ENCODE measurements at places on chromosomes 2 and 18.
A peak's percentile ranks its signal among the peaks of the same experiment; 100 is the strongest.

DNA sequence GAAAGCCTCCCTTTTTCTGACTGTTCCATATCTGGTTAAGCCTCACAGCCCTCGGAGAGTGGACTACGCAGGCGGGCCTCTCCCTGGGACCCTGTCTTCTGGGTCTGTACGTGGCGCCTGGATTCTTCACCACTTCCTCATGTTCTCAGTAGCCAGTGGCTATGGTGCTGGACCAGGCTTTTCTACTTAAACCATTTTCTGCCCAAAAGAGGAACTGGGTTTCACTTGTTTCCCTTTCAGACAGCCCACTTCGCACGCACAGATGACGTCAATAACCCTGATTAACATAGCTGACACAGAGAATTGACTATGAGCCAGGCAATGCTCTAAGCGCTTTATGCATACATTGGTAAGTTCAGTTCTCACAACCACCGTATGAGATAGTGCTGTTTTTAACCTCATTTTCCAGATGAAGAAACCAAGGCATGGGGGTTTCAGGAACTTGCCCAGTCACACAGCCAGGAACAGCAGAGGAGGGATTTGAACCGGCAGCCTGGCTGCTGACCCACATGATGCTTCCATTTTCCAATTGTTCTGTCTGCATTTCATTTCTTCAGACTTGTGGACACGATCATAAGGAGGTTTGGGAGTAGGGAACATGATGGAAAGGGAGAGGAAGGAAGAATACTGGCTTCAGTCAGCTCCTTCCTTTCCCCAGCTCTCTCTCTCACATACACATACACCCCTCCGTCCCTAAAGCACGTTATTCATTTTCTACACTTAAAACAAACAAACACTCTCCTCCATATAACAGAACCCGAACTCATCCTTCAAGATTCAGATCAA, 41.7 kb downstream of the MYOM1 start:
- no peak for DNase-seq

DNA sequence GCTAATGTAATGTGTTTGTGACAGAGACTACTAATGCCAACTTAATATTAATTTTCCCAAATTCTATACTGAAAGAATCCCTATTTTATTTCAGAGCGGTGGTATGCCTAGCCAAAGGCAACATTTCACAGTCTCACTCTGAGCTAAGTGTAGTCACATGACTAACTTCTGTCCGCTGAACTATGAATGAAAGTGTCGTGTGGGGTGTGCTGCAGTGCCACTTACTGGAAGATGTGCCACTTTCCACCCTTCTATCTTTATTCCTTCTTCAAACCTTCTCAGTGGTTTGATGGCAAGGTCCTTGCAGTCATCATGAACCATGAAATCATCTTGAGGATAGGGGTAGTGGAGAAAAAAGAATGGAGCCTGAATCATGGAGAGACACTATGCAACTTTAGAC, 47.3 kb upstream of the C1D start:
- DNase-seq: no peak

- DNase-seq: no peak
Measured at GRCh38 chr2:102336502-102336945, 19.1 kb upstream of the IL18R1 start.

- no peak for DNase-seq
Measured at GRCh38 chr2:134146620-134147019, 107.3 kb upstream of the MGAT5 start.

- DNase-seq: peak; percentile 45
Measured at GRCh38 chr18:65938592-65939372, 188.0 kb downstream of the CDH7 start.

- DNase-seq: no peak
Measured at GRCh38 chr2:137345994-137346393, 580.6 kb downstream of the THSD7B start.

DNA sequence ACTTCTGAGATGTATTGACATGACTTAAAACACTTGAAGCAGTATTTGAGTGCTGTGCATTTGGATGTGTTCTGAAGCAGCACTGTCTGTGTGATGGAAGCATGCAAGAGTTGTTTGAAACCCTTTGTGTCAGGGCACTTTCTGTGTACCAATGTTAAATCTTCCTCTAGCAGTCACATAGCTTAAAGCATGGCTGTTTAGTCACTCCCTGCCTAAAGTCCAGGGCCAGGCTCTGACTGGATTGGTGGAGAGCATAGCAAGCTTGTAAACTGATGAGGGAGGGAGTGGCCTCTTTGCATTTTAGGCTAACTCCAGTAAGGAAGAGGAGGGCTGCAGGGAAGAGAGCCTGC, 73.5 kb downstream of the MYO1B start:
- no peak for DNase-seq

DNA sequence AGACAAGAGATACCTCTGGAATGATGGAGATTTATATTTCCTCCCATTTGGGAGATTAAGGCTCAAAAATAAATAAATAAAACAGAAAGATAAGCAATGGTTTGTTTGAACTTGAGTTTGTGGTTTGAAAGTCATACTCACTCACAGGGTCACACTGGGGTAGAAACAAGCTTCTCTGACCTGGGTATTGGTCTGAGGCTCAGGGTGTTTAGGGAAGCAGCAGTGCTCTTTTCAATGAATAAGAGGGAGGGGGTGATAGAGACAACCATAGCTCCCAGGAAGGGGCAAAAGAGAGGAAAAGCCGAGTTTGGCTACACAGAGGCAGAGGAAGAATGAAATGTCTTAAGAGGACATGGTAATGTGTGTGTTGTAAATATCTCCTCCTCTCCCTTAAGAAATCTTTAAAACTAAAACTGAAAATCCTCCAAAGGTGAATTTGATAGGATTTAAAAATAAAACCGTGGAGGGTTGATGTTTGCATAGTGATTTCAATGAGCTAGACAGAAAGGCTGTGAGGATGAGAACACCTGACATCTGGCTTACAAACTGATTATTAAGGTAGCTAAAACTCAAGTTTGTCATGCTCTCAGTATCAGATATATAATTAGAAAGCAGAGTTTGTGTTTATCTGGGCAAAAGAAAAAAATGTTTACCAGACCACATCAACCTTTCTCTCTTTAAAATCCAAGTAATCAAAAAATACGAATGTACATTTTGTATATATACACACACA, 159.9 kb upstream of the TMEFF2 start:
- DNase-seq: no peak

DNA sequence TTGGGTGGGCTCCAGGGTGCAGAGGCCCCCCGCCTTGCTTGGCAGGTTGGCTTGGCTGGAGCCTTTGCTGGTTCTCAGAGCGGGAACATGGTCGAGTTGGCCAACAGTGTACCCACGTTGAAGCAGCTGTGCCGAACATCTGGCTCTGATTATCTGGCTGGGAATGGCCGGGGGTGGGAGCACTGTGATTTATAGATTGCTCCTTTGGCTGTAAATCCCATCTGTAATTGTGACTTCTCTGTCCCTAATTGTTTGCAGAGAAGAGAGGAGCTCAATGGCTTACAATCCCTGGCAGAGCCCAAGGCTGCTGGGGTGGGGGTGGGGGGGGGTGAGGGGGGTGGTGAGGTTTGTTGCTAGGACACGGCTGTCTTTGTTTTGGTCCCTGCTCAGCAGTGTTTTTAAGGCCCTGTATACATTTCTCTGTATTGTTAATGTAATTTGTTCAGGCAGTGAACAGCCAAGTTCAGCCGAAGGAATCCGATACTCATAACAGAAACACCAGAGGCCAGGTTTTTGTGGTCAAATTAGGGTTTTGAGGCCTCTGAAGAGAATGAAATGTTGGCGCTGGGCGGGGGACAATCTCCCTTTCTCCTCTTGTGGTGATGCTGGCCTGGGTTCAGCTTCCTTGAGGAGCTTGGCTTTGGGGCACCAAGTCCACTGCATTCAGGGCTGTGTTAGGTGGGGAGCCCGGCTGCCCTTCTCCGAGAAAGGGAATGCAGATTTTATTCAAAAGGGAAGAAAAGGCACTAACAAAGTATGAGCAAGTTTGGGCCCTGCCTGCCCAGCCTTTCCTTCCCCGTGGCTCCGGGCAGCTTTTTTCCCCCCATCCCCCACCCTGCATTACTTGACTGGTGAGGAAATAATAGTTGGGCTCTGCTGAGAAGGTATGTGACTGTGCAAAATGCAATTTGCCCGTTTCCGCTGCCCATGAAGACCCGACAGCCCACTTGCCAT, 82.5 kb downstream of the TCF7L1 start:
- DNase-seq: peak; percentile 31

DNA sequence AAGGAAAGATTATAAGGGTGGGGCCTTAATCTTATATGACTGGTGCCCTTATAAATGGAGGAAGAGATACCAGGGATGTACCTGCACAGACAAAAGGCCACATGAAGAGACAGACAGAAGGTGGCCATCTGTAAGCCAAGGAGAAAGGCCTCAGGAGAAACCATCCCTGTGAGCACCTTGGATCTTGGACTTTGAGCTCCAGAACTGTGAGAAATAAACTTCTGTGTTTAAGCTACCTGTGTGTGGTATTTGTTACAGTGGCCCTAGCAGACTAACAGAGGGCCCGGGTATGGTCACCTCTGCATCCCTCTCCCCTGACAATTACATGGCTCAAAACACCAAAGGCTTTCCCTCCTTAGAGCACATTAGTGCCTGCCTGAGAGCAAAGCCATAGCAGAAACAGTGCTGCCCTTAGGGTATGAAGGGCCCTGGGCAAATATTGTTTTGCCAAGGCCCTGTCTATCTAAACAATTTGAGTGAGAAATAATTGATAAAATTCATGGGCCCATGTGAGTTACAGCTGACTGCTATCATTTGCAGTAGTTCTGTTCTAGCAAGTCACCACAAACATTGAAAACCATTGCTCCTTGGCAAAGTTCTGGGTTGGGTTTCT, 109.3 kb upstream of the MYCN start:
- no peak for DNase-seq
